ENCODE measurements at places on chromosomes 7 and 10.

DNA sequence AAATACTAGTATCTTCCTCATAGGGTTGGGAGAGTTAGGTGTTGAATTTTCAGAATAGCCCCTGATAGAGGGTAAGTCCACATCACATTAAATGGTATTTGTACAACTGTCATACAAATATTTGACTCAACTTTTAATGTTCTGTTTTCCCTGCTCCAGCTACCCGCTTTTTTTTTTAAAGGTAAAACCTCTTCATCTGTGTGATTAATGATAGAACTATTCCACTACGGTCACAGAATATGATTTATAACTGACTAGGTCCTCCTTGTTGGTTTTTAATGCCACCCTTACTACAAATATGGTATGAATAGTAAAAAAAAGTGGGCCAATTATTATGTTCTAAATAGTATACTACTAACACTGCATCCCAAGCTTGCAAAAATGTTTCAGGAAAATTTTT lies 15.6 kb upstream of the NRP1 start:
- DNase-seq, result no peak

- DNase-seq, result peak; percentile 83
Measured at GRCh38 chr7:5428478-5429252, 5.0 kb upstream of the TNRC18 start.

GRCh38 chr10:572696-573095 lies 116.8 kb downstream of the DIP2C start:
- DNase-seq, result no peak

- DNase-seq, result no peak
Measured at GRCh38 chr7:133697585-133697984, 429.6 kb upstream of the LRGUK start.

- peak; percentile 44 for DNase-seq
Measured at GRCh38 chr10:113133497-113134115, 183.6 kb downstream of the TCF7L2 start.

DNA sequence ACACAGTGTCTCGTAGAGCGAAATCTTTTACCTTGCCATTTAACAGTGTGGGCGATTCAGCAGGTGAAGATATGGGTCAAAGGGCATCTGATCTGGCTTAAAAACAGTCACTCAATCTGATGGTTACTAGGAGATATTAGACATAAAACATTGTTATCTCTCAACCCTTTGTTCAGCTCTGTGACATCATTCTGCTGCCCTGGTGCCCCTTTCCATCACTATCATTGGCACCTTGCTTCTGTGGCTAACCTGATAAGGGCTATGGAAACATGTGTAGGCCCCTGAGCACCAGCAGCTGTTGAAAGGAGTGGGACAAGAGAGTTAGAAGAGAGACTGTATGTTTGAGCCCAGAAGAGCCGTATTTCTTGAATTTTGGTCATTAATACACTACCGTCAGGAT lies 650.3 kb downstream of the PHTF2 start:
- DNase-seq, result no peak

DNA sequence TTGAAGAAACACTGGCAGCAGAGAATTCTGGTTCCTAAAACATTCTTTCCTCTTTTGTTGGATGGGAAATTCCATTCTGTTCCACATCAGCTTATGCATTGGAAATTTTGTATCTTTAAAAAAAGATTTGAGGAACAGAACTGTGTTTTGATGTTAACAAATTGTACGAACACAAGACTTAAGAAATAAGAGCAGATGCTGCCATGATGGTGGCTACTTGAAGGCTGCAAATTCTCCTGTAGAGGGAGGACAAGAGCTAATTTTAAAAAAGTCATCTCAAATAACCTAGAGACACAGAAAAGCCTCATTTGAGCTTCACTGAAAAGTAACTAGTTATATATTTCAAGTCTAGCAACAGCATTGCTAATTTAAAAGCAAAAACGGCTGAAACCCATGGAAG lies 29.8 kb downstream of the NDUFB2 start:
- DNase-seq, result no peak

DNA sequence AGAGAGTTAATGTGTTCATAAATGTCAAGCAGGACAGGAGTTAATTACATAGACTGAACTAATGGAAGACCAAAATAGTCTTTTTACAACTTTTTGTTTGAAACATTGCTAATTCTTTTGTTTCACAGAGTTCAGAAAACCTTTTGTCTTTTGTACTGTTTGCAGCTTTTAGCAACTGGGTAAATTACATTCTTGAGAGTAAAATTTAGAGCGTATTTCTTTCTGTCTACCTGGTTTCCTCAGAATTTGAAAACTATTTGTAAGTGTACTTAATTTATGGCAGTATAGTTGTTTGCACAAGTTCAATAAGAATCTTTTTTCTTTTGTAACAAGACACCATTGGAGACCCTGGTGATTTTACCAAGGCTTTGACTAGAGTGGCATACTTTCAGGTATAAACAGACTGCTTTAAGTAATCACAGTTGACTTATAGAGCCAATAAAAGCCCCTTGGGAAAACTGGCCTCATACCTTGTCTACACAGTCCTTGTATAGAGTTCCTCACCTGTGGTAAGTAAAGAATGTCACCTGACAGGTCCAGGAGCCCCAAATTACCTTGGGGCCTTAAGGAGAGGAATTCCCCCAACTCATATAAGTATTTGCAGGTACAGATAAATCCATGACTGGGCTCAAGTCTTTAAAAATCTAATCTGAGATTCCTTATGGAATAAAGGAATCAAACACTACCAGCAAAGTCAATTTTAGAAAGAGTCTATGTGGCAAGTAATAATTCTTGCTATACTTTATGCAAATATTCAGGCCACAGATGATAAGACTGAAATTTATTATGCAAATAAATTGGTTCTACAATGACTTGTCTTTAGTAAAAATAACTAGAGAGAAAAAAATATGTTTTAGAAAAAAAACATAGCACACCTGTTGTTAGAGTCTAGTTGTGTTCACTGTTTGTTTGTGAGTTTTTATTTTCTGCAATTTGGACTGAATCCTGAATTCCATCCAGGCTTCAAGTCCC lies 23.6 kb upstream of the CREB3L2 start:
- no peak for DNase-seq

DNA sequence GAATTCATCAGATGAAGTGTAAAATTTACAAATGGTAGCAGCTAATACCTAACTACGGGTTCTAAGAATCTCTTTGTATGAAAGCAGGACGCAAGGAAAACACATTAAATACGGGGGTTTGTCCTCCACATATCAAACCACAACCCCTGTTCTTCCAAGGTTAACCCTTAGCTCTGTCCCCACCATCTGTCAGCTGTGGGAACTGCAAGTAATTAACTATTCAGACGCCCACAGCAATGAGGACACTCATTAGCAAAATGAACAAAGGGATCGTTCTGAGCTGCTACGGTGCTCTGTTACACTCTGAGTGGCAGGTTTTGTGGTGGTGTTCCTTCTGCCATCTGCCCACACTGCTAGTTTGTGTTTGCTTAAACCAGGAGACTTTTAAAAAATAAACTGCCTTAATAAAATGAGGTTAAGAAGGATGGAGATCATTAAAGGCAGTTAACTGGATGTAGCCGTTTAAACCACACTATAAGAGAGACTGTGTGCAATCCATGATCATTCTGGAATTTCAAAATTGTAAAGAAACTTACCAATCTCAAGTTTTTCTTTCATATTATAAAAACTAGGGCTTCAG lies 51.4 kb downstream of the C10orf67 start:
- DNase-seq, result no peak

DNA sequence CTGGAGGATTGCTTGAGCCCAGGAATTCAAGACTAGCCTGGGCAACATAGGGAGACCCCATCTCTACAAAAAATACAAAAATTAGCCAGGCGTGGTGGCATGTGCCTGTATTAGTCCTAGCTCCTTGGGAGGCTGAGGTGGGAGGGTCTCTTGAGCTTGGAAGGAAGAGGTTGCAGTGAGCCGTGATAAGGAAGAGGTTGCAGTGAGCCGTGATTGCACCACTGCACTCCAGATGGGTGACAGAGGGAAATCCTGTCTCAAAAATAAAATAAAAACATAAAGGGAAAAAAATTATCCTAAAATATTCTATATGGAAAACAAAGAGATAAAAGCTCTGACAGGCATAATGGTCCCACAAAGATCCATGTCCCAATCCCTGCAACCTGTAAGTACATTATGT lies 87.9 kb upstream of the KAT6B start:
- DNase-seq, result no peak

DNA sequence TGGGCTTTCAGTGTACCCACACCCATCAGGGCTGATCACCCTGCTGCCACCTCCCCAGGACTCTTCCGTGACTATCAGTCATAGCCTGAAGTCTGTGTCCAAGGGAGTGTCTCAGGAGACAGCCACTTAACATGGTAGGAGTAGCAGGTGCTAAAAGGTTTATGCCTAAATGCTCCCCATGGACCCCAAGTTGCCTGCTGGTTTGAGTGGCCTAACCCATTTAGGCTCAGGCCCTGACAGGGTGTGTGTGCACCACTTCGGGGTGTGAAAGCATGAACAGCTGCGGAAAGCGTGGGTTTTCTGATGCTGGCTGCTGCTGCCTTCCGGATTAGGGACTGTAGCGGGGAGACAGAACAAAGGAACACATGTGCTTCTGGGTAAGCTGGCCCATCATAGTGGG lies 93.2 kb upstream of the SAMD8 start:
- no peak for DNase-seq

DNA sequence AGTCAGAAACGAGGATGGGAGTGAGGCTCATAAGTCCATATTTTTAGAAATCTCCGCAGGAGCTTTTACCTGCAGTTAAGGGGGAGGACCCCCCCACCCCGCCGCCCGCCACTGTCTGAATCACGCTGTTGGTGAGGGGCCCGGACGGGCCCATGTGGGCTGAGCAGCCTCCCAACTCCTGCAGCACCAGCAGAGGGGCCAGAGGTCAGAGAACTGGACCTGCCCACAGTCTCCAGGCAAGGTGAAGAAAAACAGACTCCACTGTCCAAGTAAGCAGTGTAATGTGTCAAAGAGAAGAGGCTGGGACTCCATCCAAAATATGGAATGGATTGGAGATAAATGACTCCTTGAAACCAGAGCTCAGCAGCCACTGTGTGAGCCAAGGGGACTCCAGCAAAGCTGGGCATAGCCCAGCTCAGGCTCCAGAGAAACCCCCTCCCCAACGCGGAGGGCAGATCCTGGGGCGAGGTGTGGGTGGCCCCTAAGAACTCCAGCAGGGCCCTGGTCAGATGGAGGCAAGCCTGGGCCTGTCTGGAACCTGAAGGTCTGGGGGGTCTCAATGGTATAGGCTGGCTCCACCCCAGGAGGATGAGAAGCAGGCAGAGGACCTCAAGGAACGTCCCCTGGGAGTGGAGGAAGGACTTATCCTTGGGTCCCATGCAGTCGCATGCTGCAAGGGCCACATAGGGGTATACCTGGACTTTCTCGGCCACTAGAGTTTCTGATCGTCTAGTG lies 128.5 kb upstream of the TNS3 start:
- DNase-seq, result no peak

- DNase-seq, result no peak
Measured at GRCh38 chr10:95505641-95506040, 55.5 kb downstream of the SORBS1 start.

GRCh38 chr10:59362144-59362958 lies at the start of gene FAM13C:
Gene FAM13C (minus strand): TSS chr10:59362549. CDS start chr10:59362460, 89 bp downstream.
- DNase-seq, result no peak

DNA sequence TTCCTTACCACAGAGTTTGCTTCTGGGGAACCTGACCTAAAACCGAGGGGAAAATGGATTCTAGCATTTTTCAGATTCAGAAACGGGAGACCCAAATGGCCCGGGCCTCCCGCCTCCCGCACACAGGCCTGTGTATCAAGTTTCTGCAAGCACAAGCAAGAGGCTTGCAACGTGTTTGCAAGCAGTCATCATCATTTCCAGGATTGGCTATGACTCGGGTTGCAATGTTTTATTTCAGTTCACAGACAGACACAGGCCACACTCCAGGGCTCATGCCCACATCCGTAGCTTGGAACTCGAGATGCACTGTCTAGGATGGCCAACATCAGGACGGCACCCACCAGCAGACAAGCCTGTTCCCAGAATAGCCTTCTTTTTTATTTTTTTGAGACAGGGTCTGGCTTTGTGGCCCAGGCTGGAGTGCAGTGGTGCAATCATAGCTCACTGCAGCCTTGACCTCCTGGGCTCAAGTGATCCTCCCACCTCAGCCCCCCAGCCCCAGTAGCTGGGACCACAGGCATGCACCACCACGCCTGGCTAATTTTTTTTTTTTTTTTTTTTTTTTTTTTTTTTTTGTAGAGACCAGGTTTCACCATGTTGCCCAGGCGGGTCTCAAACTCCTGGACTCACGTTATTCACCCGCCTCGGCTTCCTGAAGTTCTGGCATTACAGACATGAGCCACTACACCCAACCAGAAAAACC lies 68.1 kb upstream of the FOXK1 start:
- peak; percentile 81 for DNase-seq

DNA sequence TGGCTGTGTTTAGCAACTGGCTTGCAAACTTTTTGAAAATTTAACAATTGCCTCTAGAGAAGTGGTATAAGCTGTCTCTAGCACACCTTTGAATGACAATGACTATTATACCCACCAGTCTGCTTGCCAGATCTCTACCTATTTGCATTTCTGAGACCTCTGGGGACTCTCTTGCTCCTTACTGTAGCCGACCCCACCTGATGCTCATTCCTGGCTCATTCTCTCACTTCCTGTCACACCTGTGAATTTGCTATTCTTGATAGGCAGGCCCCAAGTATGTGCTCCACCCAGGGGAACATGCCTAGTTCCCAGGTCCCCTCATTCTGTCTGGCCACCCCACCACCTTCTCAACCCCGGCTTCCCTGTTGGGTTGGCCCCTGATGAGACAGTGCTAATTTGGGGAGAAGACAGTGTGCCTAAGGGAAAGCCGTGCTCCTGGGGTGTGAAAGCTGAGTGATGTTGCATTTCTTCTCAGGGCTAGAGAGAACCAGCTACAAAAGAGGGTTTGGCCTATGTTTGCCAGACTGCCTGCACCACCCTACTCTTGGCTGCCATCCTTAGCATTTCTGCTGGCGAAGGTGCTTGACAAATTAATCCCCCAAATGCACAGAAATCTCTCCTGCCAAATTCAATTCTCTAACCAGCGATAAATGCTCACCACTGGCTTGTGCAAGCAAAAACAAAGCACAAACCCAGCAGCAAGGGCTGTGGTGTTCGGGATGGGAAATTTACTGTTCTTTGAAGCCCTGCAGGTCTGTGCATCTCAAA lies 138.2 kb downstream of the RPS24 start:
- DNase-seq, result no peak

DNA sequence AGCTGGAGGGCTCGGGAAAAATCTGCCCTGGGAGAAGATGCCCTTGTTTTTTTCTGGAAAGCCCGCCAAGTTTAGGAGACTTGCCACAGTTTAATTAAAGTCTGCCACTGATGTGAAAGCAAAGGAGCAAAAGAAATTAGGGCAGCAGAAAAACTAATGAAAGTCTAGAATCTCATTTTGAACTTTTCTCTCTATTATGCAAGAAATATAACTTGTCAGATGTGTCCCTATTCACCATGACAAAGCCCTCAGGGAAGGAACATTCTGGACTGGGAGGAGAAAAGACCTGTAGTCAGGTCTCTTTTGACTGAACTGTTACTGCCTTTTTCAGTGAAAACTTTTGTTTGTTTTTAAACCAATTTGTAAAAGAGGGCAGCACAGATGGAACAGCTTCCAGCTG lies 715.5 kb downstream of the SORCS3 start:
- DNase-seq, result no peak

Measured in stromal cell of bone marrow (primary cell).